ENCODE measurements at places on chromosomes 5 and 9. TPM values are rescaled to one million over a fixed set of nuclear protein-coding genes. Genes with fewer than 3 reads are reported as not detected.

GRCh38 chr5:169717288-169717687, 80.2 kb downstream of the DOCK2 start:
- peak; percentile 93 for DNase-seq

GRCh38 chr5:34583167-34583566, 73.0 kb upstream of the RAI14 start:
- DNase-seq = peak; percentile 32

- DNase-seq = peak; percentile 62
These were observed 16.7 kb upstream of the SLC28A3 start for GRCh38 chr9:84357275-84357674.

DNA sequence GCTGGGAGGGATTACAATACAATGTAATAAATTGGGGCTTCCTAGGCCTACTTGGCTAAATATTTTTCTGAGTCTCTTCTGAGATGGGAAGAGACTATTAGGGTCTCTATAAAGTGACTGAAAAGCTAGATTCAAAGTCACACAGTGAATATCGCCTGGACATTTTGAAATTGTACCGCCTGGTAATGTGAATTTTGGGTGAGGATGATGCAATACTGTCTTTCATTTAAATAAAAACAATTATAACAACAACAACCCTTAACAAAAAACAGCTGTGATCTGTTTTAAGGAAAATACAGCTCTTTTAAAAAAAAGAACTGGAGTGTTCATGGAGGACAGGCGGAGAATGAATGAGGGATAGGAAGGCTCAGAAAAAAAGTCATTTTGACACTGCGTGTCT, 615.0 kb downstream of the RAB3C start:
- DNase-seq = no peak

DNA sequence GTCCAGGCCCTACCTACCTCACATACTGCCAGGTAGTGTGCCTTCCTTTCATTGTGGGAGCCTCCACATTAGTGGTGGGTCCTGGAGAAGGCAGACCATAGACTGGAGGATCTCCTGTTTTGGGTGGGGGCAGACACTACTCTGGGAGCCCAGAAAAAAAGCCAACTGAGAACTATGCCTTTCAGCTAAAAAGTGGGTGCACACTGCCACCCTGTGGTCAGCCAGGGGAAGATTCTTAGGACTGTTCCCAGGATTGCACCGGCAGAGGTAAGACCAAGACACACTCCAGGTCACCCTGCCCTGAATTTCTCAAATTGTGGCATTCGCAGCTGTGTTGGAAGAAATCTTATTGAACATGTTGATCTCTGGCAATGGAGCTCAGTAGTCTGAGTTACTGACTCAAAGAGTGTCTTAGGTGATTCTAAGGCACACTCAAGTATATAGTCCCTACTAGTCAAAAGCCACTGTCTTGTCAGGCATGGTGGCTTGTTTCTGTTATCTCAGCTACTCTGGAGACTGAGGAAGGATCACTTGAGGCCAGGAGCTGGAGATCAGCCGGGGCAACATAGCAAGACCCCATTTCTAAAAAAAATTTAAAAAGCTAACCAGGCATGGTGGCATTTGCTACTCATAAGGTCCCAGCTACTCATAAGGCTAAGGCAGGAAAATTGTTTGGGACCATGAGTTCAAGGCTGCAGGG, 3.6 kb downstream of the SIGMAR1 start:
- DNase-seq = peak; percentile 56

- no peak for DNase-seq
These were observed 235.7 kb downstream of the ICE1 start for GRCh38 chr5:5658226-5658625.

GRCh38 chr9:35917261-35917660, 8.0 kb downstream of the SPAAR start:
- no peak for DNase-seq

The ZNF658 gene
- 6.7 TPM for total RNA-seq
